ENCODE measurements at places on chromosomes 4 and X.

DNA sequence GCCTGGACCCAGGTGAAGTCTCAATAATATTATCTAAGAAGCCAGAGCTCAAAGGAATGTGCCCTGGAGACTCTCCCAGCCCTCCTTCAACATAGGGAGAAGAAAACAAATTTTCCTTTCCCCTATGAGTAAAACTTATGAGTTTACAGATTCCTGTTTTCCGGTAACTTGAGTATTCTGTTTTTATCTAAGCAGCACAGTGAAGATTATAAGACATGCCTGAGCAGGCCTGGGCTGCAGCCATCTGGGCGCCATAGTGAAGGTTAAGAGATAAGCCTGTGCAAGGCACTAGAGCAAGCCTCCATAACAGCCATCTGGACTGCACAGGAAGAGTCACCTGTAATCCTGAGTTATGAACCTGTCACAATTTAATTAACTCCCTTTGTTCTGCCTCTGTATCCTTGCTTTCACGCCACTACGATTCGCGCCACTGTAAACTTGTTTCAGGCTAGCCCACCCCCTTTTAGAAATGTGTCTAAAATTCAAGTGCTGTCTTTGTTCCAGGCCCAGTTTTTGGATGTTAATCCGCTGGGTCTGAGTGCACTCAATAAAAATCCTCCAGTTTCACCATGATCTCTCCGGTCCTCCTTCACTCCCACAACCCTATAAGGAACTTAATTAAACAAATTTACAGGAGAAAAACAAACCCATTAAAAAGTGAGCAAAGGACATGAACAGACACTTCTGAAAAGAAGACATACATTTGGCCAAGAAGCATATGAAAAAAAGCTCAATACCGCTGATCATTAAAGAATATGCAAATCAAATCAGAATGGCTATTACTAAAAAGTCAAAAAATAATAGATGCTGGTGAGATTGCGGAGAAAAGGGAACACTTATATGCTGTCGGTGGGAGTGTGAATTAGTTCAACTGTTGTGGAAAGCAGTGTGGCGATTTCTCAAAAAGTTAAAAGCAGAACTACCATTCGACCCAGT is 189.5 kb downstream of the APBB2 start:
- DNase-seq: no peak

DNA sequence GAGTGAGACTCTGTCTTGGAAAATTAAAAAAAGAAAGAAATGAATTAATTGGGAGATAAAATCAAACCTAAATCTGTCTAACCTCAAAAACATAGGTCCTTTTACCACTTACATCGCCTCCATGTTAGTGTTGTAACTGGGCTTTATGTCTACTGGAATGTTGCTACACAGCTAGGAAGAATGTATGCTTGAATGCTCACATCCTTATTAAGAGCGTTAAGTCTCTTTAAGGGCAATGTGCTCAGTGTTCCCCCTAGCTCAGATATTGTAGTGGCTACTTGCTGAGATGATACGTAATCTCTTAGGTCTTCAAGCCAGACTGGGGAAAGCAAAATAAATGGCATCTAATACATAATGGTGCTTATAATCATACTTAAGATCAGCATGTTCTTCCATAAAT is 1072.8 kb downstream of the PDHA2 start:
- no peak for DNase-seq

- DNase-seq: no peak
Observed at GRCh38 chrX:6574762-6575161, 39.8 kb upstream of the VCX3A start.

GRCh38 chr4:87270144-87270543 is 49.7 kb upstream of the KLHL8 start:
- peak; percentile 37 for DNase-seq

DNA sequence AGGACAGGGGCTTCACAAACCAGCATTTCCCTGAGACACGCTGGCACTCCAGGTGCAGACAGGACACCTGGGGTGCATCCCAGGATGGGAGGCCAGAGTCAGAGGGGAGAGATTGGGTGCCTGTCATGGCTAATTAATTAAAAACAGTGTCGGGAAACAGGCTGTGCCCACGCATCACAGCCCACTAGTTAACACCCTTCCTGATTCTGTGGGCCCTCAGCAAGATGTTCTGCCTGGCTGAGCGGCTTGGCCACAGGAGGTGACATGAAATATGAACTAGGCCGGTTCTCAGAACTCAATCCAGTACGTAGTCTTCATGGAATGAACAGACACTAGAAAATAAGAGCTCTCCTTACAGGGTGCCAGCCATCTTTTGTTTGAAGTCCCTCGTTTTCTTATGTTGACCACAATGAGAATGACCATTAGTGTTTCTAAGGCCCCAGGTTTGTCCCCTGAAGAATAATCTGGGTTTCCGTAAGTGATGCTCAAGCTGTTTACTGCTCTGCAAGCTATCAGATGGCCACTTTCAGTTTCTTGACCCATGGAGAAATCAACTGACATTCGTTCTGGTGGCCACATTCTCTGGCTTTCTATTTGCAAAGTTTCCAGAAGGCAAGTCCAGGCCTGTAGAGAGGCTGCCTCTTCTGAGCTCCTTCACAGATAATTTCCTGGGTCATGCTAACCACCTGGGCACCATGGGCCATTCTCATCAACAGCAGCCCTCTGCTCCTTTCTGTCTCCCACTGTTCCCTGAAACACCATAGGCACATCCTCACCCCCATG is 72.3 kb downstream of the SLC34A2 start:
- DNase-seq: no peak

DNA sequence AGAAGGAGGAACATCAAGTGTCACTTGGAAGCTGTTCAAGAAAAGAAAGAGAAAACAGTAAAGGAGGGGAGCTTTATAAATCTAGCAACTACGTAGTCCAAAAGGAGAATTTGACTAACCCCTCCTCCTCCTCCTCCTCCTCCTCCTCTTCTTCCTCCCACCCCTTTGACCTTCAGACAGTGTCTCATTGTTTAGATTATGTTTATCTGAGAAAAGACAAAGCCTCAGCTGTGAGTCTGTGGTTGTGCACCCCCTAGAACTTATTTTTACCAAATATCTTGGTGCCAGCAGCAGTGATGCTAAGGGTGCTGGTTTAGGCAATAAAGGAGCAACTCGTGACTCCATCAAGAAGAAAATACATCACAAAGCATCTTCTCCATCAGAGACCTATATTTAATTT is 68.9 kb upstream of the BMP2K start:
- DNase-seq: no peak

DNA sequence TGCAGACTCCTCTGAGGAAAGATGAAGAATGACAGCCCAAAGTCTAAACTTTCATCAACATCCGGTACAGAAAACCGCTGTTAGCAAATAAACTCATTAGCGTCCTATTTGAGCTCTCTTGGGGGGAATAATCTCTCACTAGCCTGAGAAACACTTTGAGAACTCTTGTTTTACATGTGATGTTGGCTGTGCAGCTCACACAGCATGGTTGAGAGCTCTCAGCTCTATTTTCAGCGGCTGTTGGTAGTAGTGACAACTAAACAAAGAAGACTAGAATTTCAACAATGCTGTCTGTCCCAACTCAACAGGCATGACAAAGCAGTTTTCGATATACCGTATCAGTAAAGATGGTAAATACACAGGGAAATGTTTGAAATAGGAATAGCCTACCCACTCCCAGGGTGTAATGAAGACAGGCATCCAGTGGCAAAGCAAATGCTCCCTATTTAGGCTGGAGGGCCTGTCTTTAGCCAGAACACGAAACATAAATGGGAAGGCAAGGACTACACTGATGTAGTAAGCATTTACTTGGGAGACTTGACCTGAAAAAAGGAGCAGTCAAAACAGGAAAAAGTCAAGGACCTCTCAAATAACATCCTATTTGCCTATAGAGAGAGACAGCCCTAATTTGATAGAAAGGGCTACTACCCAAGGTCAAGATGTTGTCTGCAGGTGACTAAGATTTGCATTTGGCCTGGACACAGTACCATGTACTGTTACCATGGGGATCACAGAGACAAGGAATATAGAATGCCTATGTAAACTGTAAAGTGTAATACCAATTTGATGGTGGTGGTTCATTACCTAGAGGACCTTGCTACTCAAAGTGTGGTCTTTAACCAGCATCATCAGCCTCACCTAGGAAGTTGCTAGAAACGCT is 60.4 kb downstream of the PPEF2 start:
- no peak for DNase-seq

- no peak for DNase-seq
Observed at GRCh38 chr4:7938266-7938608, 1.4 kb downstream of the AFAP1 start.

DNA sequence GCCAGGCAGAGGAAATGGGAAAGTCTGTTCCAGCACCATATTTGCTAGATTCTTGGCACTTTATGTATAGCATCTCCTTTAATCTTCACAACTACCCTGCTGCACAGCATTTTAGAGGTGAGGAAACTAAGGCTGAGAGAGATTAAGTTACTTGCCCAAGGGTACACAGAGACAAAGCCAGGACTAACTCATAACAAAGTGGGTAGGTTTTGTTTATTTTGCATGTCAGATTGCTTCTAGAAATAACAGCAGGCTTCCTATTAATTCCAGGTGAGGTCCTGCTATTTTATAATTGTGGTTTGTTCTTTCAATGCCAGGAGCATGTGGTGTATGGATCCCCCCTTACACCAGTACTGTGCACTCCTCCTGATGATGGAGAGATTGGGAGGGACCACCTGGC is 15.0 kb downstream of the TCEANC start:
- no peak for DNase-seq

GRCh38 chrX:153516073-153516472 is 1.4 kb upstream of the ATP2B3 start:
- DNase-seq: no peak

- no peak for DNase-seq
Observed at GRCh38 chrX:40117715-40118285, 20.0 kb upstream of the BCOR start.

DNA sequence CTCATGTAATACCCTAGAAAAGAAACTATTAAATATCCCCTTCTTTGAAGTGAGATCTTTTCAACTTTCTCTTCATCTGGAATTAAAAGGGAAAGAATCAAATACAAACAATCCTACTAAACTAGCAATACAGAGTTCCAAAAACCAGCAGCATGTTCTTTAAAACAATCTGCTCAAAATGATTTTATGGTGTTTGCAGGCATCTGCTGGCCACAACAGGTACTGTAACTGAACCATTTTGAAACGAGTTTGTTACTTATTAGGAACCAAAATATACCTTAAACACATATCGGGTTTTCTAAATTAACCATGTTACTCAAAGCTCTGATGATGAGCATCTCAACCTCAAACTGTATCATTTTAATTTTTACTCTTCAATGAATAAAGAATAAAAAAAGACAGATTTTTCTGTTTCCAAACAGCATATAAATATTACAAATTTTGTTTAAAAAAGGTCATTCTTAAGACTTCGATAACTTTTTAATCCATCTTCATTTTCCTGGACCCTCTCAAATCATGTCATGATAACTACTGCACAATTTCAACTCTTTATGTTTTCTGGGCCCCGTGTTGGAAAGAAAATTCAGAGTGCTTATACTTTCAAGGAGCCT is 56.5 kb downstream of the ARAP2 start:
- peak; percentile 4 for DNase-seq

- DNase-seq: no peak
Observed at GRCh38 chr4:121227341-121227792, 63.2 kb upstream of the TNIP3 start.

DNA sequence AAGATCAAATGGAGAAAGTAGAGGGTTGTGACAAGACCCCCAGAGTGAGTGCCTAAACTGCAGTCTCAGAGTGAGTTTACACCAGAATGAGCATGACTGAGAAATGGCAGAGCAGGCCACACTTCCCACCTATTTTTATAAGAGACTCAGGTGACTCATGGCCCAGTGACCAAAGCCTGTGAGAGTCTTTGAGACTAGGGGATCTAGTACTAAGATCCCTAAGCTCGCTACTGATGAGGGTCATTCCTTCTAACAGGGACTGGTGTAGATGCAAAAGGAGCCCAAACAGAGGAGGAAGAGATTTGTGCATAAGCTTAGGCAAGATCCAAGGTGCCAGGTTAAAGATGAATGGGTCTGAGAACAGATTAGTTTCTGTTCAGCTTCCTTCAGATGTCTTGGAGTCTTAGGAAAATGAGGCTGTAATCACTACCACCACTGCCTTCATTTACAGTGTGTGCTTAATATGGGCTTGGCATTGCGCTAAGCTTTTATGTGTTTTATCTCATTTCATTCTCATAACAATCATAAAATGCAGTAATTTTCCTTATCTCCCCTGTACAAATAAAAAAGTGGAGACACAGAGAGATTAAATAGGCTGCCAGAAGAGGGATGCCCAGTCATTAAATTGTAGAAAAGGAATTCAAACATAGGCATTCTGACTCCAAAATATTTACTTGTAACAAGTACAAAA is 62.8 kb downstream of the RWDD4 start:
- no peak for DNase-seq

GRCh38 chr4:6420036-6420435 is 52.4 kb downstream of the PPP2R2C start:
- DNase-seq: no peak

GRCh38 chrX:15298201-15298600 is 17.2 kb downstream of the ASB11 start:
- no peak for DNase-seq

GRCh38 chr4:142535009-142535408 is 311.1 kb downstream of the INPP4B start:
- DNase-seq: no peak

- DNase-seq: no peak
Observed at GRCh38 chr4:107956011-107956410, 24.7 kb downstream of the CYP2U1 start.

DNA sequence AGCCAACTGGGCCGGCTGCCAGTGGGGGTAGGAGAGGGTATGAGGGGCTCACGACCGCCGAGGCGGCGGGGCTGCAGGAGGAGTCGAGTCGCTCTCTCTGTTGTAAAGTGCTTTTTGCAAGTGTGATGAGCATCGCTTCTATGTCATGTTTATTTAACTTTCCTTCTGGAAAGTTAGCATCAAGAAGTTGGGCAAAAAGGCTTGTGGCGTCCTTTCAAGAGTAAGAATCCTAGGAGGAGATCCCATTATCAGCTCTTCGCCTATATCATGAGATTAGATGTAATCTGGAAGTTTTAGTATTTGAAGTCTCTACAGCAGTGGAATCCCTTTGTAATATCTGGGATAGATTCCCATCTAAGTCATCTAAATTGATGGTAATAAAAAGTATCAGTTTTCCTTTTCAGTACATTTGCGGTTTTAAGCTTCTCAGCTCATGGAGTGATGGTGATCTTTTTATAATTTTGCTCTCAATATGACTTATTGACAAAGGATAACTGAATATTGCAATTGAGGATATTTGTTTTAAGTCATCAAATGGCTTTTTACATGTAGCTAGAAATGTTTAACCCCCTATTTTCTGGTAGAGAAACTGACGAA is 1.7 kb downstream of the GALNT7 start:
- DNase-seq: no peak

GRCh38 chr4:168781926-168782325 is 228.1 kb downstream of the CBR4 start:
- no peak for DNase-seq
